Aortic smooth muscle cell (primary cell): ENCODE measurements at places on chromosomes 11 and 22. TPM values are rescaled to one million over a fixed set of nuclear protein-coding genes. Genes with fewer than 3 reads are reported as not detected.

The PANX3 gene
- total RNA-seq: not detected in 2 replicates

The LIF gene
- 13.5 and 49.1 TPM in 2 replicates for total RNA-seq

The C22orf42 gene
- total RNA-seq: not detected in 2 replicates

The ABCC8 gene
- total RNA-seq: not detected in 2 replicates

The MRGPRX4 gene
- total RNA-seq: not detected in 2 replicates

The MMP3 gene
- total RNA-seq: under 0.01 and 0.06 TPM in 2 replicates

The RFPL1 gene
- not detected in 2 replicates for total RNA-seq

The CASP5 gene
- not detected in 2 replicates for total RNA-seq

The MS4A1 gene
- total RNA-seq: not detected in 2 replicates

The LRRC4C gene
- 0.40 and 2.2 TPM in 2 replicates for total RNA-seq

The WBP2NL gene
- 0.37 and 0.40 TPM in 2 replicates for total RNA-seq

The ROBO4 gene
- total RNA-seq: 1.9 and 3.6 TPM in 2 replicates

The LMO2 gene
- total RNA-seq: 92.6 and 152 TPM in 2 replicates

The ENTHD1 gene
- not detected in 2 replicates for total RNA-seq

The RFPL2 gene
- not detected in 2 replicates for total RNA-seq

The MMP8 gene
- total RNA-seq: not detected in 2 replicates

The APLNR gene
- 0.19 and 0.66 TPM in 2 replicates for total RNA-seq

The GLYAT gene
- not detected in 2 replicates for total RNA-seq

The P2RY6 gene
- 2.6 and 2.9 TPM in 2 replicates for total RNA-seq

The OTOG gene
- total RNA-seq: not detected in 2 replicates

The DEPDC7 gene
- 3.4 and 5.8 TPM in 2 replicates for total RNA-seq

The CATSPERZ gene
- 0.50 and 0.66 TPM in 2 replicates for total RNA-seq

The LGALS12 gene
- total RNA-seq: not detected in 2 replicates

The TRIM77 gene
- total RNA-seq: not detected in 2 replicates

The SCO2 gene
- total RNA-seq: 0.62 and 2.0 TPM in 2 replicates

The PHOX2A gene
- not detected in 2 replicates for total RNA-seq

The NPAS4 gene
- total RNA-seq: not detected in 2 replicates

The OR51B4 gene
- not detected in 2 replicates for total RNA-seq

The OR8D4 gene
- 0.06 TPM in 1 of 2 replicates, not detected in the other for total RNA-seq

The KRTAP5-2 gene
- not detected in 2 replicates for total RNA-seq

The OSBP gene
- total RNA-seq: 35.0 and 40.8 TPM in 2 replicates

The OR8D1 gene
- not detected in 2 replicates for total RNA-seq

The NTM gene
- 32.1 and 35.0 TPM in 2 replicates for total RNA-seq
